ENCODE measurements at places on chromosomes 4 and X.

GRCh38 chrX:39611468-39611867 is 486.3 kb downstream of the BCOR start:
- no peak for DNase-seq

DNA sequence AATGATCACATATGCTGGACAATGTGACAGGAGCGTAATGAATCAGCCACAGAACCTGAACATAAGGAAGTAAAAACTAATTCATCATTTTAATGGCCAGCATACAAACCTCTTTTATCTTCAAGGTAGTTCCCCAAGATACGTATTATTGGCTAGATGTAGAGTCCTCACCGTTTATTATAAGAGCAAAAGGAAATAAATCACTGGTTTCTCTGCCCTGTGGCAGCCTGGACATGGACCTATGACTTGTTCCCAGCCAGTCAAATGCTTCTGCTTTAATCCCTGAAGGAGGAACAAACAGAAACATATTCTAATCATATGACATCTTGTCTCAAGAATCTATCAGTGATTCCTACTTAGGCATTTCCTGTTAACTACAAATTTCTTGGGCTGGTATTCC is 86.8 kb upstream of the FAM241A start:
- no peak for DNase-seq

GRCh38 chr4:73194064-73194463 is 64.5 kb downstream of the ANKRD17 start:
- no peak for DNase-seq

- peak; percentile 97 for DNase-seq
Observed at GRCh38 chr4:57043347-57044251, 64.9 kb downstream of the POLR2B start.

- DNase-seq = no peak
Observed at GRCh38 chrX:55742649-55743048, 25.1 kb downstream of the RRAGB start.

DNA sequence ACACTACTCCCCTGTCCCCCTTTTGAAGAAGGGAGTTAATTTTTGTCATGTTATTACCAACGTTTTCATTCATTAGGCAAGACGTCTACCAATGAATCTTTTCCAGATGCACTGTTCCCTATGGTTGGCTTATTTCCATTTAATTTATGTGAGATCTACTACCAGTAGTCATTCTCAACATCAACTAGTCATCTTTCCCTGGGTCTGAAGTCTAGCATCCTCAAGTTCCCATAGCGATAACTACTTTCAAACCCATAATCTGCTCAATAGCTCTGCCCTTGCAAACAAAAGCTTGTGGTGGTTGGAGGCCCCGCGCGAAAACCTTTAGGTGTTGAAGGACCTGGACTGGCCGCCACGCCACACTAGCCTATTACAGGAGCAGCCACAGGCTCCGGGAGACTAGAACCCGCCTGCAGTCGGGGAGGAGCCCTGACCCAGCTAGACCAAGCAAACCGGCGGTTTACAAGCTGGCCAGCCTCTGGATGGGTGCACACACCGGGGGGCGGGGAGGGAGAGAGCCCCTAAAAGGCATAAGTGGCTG is 746 bp downstream of the PPAT start:
- no peak for DNase-seq

GRCh38 chr4:38703635-38704034 is 39.6 kb downstream of the KLF3 start:
- DNase-seq = no peak

GRCh38 chr4:108821351-108821930 is 58.6 kb upstream of the ETNPPL start:
- no peak for DNase-seq

- no peak for DNase-seq
Observed at GRCh38 chr4:165439344-165439743, 60.5 kb downstream of the CPE start.

DNA sequence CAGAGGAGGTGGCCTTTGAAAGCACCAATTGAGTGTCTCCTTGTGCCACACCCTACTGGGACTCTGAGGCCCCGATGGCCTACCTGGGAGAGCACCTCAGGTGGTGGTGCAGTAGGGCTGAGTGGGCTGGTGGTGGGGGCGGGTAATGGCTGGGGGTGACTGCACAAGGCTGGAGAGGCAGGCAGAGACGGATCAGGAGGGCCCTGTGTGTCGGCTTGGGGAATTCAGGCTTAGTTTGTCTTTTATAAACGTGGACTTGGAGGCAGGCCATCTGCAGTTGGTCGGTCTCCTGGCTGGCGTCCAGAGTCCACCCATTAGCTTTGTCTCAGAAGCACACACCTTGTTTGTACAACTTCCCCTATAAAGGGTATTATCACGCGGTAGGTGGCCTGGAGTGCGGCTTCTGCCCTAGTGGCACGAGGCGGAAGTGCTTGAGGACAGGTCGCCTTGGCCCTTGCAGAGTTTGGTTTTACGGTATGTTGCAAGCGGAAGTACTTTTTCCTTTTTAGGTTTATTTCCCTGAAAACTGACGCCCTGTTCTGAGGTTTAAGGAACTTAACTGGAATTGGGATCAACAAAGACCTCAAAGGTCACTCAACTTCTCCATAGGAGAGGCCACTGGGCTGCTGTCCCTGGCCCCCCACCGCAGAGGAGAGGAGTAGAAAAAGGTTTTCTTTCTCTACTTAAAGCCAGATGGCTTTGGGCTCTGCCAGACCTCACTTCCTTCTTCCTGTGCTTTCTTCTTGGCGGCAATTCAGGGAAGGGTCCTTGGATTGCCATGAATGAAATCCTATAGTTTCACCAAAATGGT is 8.0 kb downstream of the TBC1D14 start:
- no peak for DNase-seq

DNA sequence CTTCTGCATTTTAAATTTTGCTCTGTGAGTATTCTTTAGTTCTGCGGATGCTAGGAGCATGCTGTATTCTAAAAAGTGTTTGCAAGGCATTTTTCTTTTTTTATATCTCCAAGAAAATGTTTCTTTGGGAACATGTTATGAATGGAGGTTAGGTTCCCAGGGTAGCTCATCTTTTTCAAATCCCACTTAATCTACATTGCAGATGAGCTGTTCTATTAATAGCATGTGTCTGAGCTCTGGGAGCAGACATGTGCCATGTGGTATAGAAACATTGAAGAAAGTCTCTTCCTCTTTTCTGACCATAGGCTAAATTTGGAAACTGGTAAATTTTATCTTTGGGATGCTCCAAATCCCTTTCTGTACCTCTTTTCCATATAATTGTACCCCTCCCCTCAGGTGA is 23.2 kb downstream of the DIAPH2 start:
- no peak for DNase-seq

DNA sequence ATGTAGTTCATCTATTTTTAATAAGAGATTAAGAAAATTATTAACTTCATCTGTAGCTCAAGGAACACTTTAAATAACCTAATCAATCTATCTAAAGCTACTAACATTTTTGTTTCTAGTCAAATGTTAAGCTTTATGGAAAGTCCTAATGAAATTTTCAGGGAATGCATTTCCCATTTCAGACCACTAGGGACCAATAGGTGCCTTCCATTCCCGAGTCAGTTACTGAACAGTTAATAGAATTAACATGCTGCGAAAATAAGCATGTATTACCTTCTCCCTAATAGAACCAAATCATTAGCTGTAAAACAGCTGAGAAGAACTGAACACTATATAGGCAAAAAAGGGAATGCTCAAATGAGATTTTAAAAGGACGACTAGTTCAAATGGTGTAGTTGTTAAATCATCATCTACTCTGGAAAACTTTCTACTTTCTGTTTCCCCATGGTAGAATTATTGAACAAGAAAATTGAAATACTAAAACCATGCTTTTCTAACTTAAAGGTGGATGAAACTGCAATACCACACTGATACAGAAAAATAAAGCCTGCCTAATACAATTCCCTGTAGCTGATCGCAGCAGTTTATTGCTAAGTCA is 22.5 kb downstream of the STX18 start:
- no peak for DNase-seq

DNA sequence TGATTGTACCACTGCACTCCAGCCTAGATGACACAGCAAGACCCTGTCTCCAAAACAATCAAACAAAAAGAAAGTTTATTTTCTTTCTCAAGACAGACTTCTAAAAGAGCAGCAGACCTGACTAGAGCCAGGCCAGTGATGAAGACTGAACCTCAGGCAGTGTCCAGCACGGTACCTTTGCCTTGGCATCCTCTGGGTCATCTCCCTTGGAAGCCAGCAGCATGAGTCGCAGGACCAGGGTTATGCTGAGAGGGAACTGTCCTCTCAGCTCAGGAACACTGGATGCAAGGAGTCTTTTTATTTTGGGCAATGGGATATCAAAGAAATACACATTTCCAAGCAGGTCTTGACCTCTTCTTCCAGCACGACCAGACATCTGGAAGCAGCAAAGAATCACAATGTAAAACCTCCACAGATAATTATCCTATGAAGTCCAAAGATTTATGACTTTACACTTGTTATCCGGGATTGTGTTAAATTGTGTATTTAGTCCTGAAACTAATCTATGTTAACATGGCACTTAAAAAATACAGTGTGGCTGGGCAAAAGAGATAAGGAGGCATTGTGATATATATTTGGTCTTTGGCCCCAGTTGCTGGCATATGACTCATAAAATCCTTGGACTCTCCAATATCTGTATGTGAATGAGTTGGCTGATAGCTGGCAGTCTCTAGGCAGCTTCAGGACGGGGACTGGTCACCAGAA is 66.0 kb upstream of the DDX60 start:
- no peak for DNase-seq

GRCh38 chr4:159937595-159937994 is 834.7 kb downstream of the RAPGEF2 start:
- no peak for DNase-seq

DNA sequence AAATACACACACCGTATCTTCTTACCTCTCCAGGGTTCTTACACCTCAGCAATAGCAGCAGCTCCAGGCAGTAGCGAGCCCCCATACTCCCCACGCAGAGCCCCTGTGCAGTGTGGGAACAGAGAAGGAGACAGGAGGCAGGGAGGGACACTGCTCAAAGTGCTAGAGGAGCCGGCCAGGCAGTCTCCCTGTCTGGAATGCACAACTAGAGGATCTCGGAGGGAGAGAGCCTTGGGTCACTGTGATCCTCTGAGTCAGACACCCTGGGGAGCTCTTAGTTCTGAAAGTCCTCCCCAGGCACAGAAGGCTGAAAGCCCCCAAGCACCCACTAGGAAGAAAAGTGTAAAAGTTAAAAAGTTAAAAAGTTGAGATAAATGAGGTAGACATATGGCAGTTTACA is 16.0 kb downstream of the AMELX start:
- DNase-seq = no peak

DNA sequence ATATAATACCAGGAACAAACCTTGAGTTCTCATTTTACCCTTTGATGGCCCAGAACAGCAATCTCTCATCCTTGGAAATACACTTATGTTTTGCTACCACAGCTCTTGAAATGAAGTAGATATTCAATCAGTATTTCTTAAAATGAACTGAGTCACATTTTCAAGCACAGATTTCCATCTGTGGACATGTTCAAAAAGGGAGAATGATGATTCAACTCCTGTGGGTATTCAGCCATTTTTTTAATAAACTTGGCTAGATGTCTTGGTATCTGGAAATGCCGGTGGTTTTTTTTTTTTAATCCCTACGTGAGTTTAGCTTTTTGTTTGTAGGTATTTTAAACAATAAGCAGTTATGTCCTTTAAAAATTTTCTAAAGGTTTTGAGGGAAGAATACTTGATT is 64.2 kb upstream of the TRPC5OS start:
- no peak for DNase-seq

GRCh38 chr4:20612313-20612712 is 87.9 kb upstream of the PACRGL start:
- DNase-seq = no peak

DNA sequence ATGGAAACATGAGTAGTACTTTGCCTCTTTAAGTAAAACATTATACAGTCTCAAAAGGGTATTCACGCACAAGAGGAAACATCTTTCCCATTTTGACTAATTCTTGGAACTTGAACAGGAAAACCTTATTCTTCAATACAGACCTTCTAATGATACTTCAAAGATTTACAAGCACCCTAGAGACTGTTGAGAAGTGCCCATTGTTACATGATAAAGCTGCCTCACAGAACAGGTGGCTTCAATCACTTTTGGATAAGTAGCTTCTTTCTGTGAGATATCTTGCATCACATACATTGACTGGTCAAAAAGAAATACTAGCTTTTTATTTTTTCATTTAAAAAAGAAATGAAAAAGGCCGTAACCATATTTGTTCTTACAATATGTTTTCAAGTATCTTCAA is 219.4 kb downstream of the EPHA5 start:
- no peak for DNase-seq

DNA sequence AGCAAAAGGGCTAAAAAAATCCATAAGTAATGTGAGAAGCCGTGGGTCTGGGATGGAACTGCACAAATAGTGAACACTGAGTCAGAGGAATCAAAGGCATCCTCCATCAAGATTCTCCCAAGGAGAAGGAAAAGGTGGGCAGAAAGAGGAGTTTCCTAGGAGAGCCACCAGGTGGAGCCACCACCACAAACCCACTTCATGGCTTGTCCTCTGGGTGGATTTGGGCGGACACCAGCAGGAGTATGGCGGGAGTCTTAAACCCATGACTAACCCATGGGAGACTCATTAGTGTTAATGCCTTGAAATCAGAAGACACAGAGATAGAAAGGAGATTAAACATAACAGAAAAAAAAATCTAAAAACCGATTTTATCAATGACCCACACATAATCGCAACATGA is 147.7 kb downstream of the SH3KBP1 start:
- DNase-seq = peak; percentile 25

- no peak for DNase-seq
Observed at GRCh38 chr4:48780865-48781214, 761 bp upstream of the FRYL start.

- DNase-seq = no peak
Observed at GRCh38 chrX:15382813-15383212, 1.4 kb downstream of the VEGFD start.

DNA sequence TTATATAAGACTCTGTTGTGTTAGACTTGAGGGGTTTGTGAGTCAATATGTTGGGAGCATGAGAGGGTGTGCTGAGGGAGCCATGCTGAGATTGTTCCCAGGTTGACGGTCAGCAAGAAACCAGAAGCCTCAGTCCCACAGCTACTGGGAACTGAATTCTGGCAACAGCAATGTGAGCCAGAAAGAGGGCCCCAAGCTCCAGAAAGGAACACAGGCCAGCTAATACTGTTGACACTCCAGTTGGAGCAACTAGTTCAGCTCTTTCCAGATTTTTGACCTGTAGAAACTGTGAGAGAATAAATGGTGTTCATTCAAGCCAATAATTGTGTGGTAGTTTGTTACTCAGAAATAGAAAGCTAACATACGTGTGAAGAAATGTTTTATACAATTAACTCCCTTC is 17.1 kb downstream of the ADH1A start:
- DNase-seq = no peak
